ENCODE measurements at places on chromosomes 12 and 14.

DNA sequence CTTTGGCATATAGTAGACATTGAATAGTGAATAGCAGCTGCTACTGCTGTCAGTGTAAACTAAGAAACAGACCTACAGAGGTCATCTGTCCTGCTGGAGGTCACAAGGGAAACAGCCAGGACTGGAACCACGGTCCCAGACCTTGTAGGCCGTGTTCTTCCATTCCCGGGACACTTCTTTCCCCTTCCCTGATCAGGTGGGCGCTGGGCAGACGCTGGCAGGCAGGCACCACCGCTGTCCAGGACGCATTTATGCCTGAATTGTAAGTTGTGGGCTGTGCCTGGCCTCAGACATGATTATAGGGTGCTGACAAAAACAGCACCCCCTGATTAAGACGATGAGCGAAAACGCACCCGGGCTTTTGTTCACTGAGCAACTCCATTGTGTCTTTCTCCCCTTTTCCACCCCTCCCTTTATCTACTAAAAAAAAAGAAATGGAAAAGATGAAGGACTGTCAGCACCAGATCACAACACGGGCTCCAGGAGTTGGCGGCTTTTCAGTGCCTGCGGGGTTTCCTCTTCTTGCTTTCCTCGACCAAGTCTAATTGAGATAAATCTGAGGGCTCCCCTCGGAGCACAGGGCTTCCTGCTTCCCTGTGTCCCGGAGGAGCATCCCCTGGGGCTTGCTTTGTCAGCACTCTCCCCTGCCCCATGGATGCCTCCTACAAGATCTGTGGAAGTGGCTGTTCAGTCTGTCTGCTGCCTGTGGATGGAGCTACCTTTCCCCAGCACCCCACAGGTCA is 80.6 kb downstream of the TSPAN9 start:
- DNase-seq, result no peak

GRCh38 chr14:82655770-82656169 is 1122.1 kb upstream of the SEL1L start:
- DNase-seq, result no peak

- no peak for DNase-seq
Observed at GRCh38 chr14:52029881-52030280, 39.0 kb downstream of the NID2 start.

DNA sequence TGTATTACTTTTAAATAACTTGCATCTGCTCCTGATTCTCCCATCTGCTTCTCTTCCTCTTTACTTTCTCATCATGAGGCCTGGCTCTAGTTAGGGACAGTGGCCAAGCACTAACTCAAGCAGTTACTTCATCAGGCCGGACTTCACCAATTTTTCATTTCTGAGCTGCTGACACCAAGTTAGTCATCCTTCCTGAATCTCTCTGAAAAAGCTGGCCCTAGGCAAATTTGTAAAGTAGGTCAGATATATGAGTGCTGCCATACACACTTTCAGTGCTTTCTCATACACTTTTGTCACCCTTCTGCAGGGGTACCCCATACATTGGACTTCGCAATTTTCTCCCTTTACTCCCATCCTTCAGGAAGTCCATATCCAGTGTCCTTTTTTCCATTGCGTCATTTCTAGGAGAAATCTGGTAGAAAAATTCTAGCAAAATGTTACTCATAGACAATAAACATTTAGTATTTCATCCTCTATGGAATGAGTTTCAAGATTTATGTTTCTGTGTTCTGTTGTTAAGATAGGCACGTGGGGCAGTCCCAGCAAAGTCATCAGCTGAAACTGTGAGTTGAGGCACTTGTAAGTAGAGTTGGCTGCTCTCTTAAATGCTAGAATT is 276.8 kb upstream of the TMPO start:
- DNase-seq, result no peak

- DNase-seq, result no peak
Observed at GRCh38 chr14:92847278-92847677, 53.2 kb downstream of the GOLGA5 start.

GRCh38 chr12:44227616-44228015 is 391.7 kb downstream of the TMEM117 start:
- no peak for DNase-seq

- DNase-seq, result no peak
Observed at GRCh38 chr12:84954415-84954814, 41.8 kb upstream of the SLC6A15 start.

DNA sequence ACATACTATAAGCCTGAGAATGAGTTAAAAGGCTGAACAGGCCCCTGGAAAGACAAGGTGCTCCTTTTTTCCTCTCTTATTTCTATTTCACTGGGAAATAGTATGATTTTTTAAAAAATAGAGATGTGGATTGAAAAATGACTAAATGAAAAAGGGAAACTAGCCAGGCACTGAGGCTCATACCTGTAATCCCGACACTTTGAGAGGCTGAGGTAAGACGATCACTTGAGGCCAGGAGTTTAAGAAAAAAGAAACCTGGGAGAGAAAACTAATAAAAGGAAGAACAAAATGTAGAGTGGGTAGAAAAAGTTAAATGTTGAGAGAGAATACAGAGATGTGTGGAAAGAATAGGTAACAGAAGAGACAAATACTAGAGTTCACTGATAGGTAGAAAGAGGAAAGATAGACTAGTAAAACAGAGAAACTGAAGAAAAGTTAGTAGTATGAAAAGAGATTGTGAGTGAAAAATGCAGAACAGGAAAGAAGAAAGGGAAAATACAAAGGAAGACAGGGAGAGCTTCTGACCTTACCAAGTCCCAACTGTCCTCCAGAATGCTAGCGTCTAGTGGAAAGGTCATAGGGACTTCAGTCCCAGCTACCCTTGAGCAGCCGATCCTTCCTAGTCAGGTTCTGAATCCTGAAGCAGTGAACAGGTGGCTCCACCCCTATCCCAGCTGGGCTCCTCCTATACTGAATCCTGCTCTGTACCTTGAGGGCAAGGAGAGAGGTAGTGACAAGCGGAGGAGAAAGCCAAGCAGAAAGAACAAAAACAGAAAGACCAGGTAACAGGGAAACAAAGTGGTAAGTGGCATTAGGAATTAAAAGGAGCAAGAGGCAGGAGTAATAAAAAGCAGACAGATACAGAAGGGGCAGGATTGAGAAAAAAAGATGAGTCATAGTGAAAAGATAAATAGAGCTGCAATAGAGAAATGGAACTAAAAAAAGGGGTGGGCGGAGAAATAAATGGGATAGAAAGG is 7.3 kb downstream of the TMEM116 start:
- DNase-seq, result no peak

DNA sequence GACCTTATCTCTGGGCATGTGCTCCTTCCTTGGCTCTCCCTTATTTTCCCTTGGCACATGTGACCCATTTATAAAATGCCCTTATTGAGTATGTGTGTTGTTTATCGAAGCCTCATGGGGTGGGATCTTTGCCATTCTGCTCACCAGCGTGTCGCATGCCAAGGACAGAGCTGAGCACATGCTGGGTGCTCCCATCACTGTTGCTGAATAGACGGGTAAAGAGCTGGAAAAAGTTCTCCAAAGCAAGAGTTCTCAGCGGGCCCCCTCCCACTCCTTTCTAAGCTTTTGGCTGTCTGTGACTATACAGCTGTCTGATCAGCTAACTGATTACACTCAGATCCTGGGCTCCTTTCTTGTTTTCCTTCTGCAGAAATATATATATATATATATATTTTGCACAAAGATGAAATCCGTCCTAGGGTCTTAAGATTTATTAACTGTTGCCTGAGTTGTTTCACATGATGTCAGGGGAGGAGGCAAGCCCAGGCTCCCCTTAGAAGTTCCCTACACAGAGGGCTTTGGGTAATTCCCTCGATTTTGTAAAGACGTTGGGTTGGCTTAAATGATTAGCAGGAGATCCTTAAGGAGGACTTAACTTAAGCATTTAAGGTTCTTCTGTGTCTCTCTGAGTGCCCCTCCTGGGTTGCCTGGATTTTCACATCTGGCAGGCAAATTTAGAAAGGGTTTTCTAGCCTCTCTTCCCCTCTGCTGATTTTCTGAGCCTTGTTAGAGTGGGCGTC is 71.6 kb downstream of the TMEM132C start:
- DNase-seq, result no peak

- no peak for DNase-seq
Observed at GRCh38 chr14:23158779-23159178, 24.7 kb downstream of the SLC7A8 start.

DNA sequence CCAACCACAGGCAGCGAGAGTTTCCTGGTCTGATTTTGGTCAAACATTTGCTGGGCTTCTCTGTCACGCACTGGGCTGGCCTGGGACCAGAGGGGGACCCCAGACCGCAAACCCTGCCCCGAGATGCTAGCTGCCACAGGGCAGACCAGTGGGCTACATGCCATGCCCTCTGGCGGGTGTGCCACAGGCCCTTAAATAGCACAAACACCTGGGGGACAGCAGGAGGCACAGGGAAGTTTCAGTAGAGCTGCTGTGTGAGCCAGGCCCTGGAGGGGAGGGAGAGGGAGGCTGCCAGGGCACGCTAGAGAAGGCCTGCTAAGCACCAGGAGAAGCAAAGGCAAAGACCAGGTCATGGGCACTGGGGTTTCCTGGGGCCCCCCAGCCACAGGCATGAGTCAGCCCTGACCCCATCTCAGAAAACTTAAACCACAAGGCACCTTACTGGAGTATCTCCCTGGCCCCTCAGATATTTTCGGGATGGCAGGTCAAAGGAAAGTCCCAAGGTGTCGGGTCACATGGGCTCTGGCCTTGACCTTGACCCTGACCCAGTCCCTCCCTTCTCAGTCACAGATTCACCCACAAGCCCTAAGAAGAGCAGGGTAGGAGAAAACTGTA is 29.2 kb downstream of the ITPK1 start:
- DNase-seq, result no peak

All from stimulated activated CD8-positive, alpha-beta memory T cell treated with anti-CD3 and anti-CD28 coated beads, Interleukin-12 subunit alpha, Interleukin-12 subunit beta, amount 100 ng/mL, for 4 hours (primary cell).